ENCODE measurements at places on chromosomes 7 and 10.
A peak's percentile ranks its signal among the peaks of the same experiment; 100 is the strongest.

GRCh38 chr10:93357680-93358079, 124.5 kb downstream of the MYOF start:
- DNase-seq: no peak

GRCh38 chr7:106165337-106165736, 53.2 kb upstream of the SYPL1 start:
- DNase-seq: no peak

DNA sequence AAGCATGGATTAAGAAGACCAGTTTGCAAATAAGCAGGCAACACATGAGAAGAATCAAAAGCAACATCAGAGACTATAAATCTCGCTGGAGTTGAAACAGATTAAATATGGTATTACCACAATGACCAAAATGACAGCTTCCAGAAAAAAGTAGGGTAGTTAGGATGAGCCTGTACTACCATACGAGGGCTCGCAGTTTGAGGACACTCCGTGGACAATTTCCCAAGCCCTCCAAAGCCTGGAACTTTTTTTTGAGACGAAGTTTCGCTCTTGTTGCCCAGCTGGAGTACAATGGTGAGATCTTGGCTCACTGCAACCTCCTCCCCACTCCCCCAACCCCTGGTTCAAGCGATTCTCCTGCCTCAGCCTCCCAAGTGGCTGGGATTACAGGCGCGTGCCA, 1.0 kb downstream of the LRRC17 start:
- DNase-seq: no peak

DNA sequence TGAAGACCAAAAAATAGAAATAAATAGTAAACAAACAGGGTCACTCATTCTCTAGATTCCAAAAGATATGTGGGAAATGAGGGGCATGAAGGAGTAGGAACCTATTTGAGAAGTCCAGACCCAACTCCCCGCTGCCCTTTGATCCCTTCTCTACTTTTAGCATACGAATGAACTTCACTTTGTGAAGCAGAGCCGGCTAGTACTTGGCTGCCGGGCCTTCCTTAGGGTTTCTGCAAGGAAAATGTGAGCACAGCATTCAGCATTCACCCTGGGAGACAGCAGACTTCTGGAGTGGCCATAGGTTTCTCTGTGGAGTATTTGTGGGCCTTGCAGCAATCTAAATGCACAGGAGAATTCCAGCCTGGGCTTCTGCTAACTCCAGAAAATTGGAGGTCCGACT, 76.3 kb upstream of the PRKAR2B start:
- DNase-seq: no peak

- no peak for DNase-seq
Observed at GRCh38 chr10:113035732-113036312, 85.8 kb downstream of the TCF7L2 start.

DNA sequence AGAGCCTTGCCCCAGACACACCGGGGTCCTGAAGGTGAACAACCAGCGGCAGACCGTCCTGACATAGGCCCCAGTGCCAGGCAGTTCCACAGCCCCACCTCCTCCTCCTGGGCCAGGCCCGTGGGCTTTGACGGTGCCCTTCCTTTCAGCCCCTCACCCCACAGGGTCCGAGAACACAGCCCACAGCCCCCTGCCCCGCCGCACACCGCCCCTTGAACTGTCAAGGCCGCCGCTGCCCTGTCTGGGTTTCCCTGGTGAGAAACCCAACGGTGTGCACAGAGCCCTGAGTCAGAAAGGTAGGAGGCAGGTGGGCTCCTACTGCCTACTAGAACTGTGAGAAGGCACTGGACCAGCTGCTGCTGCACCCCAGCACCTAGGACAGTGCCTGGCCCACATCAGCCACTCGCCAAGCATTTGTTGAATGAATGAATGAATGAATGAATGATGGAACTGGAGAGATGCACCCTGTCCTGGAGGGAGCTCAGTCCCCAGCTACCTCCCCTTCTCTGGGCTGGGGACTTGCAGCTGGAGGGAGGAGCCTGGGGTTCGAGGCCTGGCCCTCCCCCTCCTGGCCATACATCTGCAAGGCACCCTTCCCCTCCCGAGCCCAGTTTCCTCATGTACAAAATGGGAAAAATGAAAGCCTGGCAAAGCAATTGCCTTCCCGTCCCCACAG, 117.9 kb downstream of the SLIT1 start:
- peak; percentile 59 for DNase-seq

DNA sequence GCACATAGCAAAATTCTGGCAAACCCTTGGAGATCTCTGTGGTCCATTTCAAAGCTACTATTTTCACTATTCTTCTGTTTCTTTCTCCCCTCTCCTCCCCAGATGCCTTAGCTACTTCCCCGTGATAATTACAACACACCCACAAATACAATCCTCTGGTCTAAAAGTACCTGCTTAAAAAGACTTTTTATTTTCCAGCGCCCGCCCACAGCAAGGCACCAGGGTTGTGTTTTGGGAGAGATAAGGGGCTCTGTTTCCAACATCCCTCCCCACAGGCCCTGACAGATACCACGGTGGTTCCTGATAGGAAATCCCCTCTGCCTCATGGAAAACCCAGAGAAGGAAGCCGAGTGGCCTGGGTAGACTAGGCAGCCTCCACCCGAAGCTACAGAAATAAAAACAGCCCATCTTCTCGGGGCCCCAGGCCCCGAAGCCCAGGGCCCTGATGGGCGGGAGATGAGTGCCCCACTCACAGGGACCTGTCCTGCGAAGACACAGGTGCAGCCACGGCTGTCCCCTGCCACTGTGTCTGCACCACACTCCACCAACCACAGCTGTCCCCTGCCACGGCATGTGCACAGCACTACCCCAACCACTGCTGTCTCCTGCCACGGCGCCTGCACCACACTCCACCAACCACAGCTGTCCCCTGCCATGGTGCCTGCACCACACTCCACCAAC, 19.7 kb downstream of the CALML5 start:
- DNase-seq: no peak

DNA sequence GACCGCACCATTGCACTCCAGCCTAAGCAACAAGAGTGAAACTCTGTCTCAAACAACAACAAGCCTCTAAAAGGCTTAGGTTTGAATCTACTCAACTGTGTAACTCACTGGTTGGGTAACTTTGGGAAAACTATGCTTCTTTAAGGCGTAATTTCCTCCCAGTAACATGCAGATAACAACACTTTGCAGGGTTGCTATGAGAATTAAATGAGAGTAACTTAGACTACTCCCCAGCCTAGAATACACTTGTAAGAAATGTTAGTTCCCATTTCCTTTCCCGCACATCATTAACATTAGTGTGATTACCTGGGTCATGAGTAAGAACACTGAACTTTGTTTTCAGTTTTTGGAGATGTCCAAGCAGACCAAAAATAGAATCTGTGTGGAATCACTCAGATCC, 5.4 kb upstream of the MYPN start:
- DNase-seq: no peak

- DNase-seq: no peak
Observed at GRCh38 chr7:113109718-113110117, 8.6 kb downstream of the SMIM30 start.
